EH (cell line): ENCODE measurements at places on chromosomes 2 and 18.

GRCh38 chr18:48594471-48595094, 55.8 kb downstream of the CTIF start:
- DNase-seq: no peak

- DNase-seq: no peak
Measured at GRCh38 chr2:195456771-195457170, 200.3 kb upstream of the SLC39A10 start.

DNA sequence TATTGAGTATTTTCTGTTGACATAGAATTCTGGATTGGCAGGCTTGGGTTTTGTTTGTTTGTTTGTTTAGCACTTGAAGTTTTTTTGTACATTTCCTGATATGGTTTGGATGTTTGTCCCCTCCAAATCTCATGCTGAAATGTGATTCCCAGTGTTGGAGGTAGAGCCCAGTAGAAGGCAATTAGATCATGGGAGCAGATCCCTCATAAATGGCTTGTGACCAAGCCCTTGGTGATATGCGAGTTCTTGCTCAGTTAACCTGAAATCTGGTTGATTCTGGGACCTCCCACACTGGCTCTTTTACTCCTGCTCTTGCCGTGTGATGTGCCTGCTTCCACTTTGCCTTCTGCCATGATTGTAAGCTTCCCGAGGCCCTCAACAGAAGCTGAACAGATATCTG, 98.0 kb downstream of the PTPN4 start:
- no peak for DNase-seq

- DNase-seq: no peak
Measured at GRCh38 chr2:235227590-235227989, 266.3 kb upstream of the AGAP1 start.

DNA sequence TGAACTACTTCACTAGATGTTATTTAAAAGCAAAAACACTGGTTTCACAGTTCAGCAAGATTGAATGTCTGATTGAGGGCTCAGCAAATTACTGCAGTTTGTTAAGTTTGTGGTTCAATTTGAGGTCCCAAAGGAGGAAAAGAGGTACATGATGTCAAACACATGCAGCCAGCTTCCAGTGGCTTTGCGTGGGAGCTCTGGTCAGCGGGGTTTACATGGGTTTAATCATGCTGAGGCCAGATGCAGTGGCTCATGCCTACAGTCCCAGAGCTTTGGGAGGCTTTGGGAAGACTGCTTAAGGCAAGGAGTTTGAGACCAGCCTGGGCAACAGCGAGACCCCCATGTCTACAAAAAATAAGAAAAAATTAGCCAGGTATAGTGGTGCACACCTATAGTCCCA, 111.5 kb downstream of the MAPK4 start:
- no peak for DNase-seq

GRCh38 chr2:166892397-166892796, 4.1 kb downstream of the XIRP2 start:
- no peak for DNase-seq

DNA sequence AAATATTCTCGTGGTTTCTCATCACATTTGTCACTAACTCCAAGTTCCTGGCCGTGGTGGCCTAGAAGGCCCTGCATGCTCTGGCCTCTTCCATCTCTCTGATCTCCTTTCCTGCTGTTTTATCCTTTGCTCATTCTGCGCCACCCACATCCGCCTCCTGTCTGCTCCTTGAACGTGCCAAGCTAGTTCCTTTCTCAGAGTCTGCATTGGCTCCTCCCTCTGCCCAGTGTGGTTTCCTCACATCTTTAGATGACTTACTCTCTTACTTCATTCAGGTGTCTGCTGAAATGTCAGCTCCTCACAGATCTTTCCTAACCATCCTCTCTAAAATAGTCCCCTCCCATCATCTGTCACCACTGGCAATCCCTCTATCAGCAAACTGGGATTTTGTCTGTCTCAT, 158.6 kb upstream of the RBMS1 start:
- DNase-seq: peak; percentile 28

DNA sequence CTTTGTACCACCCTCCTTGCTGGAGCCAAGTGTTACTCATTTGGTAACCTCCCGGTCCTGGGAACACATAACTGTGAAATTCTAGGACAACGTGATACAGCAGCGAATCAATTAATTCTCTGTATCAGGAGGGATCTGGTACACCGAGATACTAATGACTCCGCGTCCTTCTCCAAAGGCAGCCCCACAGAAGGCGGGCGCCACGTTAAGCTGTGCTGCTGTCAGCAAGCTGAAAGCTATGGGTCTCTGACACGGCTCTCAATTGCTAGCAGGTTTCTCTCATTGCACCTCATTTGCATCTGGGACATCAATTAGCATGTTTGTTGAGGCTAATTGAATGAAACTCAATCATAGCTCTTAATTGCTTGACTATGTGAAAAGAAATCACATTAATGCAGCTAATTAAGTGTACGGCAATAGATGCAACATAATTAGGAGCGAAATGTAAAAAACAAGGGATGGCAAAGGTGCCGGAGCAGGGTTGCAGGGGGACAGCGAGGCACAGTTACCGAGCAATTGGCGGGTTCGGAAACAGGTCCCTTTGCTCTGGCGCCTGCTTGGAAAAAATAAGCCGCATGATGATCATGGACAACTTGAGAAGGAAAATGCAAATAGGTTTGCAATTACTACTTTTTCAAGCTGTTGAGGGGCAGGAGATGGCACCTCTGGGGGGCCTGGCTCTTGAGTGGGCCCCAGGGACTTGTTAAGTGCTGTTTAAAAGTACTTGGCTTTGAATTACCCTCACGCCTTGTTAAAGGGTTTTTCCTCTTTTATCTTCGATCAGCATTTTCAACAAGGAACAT, 264.2 kb downstream of the GBX2 start:
- no peak for DNase-seq

DNA sequence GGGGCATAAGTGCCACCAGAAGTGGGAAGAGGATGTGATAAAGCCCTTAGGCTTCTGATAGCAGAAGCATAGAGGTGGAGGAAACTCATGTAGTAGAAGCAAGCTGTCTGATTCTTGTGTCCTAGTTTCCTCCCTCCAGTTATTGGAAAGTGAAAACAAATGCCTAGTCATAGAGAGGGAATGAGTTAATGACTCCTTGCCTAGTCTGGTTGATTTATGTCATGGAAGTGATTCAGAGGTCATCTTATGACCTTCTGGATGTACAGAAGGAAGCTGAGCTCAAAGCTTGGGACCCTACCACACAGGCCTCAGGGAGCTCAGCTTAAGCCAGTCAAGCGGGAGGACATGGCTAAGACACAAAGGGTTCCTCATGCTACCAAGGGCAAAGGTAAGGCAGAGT, 232.2 kb downstream of the THSD7B start:
- DNase-seq: peak; percentile 39

- DNase-seq: no peak
Measured at GRCh38 chr2:158962074-158962473, 6.4 kb upstream of the TANC1 start.
